ENCODE measurements at places on chromosomes 16 and 17.

DNA sequence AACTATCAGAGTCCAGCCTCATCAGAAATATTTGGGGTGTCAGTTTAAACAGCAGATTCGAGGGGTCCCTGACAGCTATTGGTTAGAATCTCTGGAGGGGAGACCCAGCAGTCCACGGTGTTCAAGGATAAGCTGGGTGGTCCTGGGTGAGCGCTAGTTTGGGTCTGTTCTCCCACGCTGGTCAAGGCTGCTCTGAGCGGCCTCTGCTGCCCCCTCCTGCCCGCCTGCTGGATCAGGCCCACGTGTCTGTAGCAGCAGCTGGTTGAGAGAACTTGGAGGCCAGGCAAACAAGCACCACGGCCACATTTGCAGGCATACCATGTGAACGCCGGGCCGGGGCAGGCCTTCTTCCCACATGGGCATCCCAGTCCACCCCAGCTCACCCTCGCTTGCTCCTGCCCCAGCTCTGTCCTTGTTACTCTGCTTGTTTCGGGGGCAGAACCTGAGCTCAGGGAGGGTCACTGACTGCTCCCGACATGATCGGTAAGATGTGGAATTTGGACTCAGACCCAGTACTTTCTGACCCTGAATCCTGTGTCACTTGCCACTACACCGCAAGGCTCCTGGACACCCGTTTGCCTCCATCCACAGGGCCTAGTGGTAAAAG lies 7.4 kb downstream of the FOXF1 start:
- no peak for DNase-seq

- no peak for DNase-seq
Measured at GRCh38 chr16:65123396-65124211, 1.7 kb upstream of the CDH11 start.

GRCh38 chr17:69907132-69907847 lies 167.7 kb upstream of the KCNJ16 start:
- DNase-seq: no peak

DNA sequence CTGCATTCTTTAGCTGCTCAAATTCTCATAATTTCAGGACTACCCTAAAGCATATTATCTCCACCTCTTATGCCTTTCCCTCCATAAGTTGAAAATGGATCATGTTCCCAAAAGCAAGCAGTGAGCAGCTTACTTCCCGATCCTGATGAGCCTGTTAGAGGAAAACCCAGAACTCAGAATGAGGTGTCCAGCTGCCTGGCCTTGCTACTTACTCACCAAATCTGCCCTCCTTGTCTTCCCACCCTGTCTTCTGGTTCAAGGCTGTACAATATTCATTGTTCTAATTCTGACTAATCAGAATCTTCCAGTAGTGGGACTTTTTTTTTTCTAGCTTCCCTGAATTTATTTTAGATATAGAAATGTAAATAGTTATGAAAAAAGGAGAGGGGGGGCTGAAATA lies 10.8 kb downstream of the LYRM1 start:
- DNase-seq: no peak

DNA sequence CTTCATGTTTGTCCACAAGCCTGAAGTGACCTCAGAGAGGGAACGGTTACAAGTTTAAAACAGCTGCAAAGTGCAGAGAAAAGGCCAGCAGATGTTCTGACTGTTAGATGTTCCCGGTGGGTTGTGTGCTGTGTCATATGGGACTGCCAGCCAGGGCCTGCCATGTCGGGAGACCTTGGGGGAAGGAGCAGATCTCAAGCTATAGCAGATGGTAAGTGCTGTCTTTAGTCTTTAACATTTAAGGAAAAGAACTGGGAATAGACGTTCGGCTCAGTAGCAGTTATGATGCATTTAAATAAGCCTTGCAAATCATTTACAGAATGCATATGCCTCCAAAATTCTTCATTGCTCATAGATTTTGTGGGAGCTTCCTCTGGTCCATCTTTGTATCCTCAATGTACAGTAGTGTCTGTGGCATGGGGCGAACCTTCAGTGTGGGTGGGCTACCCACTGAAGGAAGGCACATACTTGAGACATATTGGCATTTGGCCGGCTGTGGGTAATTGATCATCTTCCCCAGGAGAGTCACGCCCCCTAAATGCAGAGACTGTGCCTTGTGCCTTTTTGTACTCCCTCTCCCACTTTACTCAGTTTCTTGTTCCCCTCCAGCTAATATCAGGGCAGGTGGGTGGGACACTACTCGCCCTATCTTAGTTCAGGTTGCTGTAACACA lies 131.9 kb downstream of the NPIPB5 start:
- DNase-seq: no peak

GRCh38 chr16:77468831-77469230 lies 34.0 kb upstream of the ADAMTS18 start:
- no peak for DNase-seq

DNA sequence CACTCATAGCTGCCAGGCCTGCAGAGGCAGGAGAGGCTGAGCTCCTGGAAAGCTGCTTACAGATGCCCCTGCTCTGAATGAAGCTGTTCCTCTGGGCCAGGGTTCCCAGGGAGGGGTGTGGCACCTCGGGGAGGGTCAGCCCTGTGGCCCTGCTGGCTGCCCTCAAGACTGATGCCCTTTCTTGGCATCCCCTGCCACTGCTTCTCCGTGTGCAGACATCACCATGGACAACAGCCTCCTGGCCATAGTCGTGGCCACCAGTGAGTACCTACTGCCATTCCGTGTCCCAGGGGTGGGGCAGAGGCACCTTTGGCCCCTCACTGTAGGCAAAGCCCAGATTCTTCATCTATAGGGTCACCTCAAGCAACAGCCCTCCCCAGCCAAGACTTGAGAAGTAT lies 8.9 kb downstream of the MRPL27 start:
- no peak for DNase-seq

- DNase-seq: no peak
Measured at GRCh38 chr16:81652798-81653505, 126.1 kb upstream of the PLCG2 start.

GRCh38 chr17:81939881-81940385 lies 2.8 kb upstream of the PYCR1 start:
- no peak for DNase-seq

DNA sequence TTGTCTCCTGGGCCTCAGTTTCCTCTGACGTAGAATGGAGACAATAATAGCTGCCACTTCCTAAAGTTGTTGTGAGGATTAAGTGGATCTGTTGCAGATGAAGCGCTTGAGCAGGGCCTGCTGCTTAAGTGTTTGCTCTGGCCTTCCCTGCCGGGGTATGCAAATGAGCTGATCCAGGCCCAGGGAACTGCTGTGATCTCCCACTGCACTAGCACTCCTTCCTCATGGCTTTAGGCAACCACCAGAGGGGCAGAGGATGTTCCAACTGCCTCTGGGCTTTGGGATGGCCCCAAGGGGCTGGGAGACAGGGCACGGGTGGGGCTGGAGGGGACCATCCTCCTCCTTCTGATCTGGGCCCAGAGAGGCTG lies 6.2 kb downstream of the SBK1 start:
- no peak for DNase-seq

DNA sequence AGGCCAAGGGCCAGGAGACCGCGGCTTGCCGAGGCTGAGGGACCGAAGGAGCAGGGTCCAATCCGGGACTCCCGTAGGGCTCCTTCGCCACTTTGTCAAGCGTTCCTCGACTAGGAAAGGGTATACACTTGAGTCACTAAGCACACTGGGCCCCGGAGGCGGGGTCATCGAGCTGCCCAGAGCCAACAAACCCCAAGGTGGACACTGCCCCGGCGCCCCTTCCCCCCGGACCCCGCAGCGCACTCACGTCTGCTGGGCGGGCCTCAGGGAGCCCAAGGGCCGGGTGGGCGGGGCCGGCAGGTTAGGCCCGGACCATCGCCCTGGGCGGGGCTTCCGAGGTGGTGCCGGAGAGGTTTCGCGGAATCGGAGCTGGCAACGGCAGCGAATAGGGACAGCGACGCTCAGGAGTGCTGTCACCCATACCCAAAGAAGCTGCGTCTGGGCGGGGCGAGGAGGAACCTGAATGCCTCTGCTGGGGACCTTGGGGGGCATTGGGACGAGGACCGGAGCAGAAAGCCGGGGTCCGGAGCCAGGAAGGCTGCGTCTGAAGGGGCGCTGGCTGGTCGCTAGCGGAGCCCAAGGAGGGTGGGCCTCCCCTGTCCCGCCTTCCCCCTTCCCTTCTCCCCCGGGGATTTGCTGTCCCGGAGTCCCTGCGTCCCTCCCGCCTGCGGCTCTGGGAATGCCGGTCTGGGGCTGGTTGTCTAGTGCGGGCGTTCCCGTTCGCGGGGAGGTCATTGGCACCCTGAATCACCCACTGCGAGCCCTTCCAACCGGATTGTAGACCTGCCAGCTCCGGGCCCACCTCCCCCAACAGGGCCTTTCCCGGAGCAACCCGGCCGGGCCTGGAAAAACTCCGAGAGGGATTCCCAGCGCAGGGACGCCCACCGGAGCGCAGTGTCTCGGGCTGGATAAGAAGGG lies 118.2 kb upstream of the SMURF2 start:
- peak; percentile 77 for DNase-seq
